ENCODE measurements at places on chromosomes 3 and 15.

DNA sequence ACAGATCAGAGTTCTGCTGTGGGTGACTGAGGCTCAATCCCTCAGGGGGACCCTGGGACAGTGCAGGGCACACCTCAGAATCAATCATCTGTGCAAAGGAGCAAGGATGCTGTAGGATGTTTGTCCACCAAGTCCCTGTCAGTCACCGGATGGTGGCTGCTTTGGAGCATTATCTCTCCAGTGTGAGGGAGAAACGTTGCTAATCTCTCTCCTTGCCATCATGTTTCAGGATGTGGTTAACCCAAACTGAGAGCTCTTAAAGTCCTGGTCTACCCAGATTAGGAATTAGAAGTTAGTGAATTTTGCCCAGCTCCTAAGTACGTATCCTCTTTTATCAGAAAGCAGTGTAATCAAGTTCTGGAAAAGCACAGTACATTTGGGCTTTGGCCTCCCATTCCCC lies 26.2 kb upstream of the LRRC3B start:
- no peak for DNase-seq

DNA sequence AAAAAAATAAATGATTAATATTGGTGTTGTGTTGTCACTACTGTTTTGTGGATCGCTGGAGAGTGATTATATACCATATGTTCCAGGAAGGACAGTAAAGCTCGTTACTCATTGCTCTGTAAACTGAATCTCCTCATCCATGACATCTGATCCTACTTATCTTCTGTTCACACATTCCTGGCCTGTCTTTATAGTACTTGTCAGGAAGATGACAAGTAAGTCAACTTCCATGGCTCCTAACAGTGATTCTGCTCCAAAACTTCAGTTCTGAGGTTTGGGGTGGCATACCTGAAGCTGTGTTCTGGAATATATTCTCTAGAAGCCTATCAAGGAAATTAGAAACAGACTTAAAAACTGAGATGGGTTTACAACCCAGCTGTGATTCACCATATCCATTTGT lies 288.9 kb downstream of the ZBBX start:
- DNase-seq, result peak; percentile 96

DNA sequence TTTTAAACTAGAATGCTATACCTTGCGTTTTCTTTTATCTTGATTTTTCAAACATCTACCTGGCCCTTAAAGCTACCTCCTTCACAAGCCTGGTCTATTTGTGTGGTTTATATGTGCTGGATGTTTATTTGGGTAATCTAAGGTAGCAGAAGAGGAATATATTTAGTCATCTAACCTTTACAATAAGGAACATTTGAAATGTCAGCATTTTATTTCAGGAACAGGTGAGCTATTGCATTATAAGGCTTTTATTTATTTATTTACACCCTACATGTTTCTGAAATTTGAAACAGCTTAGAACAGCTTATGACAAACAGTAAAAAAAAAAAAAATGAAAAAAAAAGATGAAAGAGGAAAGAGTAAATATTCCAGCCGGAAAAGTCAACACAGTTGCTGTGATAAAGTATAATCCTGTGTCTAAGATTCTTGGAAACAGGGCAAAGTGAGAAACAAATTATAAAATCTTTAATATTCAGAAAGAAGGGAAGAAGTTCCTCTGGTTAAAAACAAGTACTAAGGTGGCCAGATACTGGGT lies 19.5 kb downstream of the HHLA2 start:
- DNase-seq, result no peak

DNA sequence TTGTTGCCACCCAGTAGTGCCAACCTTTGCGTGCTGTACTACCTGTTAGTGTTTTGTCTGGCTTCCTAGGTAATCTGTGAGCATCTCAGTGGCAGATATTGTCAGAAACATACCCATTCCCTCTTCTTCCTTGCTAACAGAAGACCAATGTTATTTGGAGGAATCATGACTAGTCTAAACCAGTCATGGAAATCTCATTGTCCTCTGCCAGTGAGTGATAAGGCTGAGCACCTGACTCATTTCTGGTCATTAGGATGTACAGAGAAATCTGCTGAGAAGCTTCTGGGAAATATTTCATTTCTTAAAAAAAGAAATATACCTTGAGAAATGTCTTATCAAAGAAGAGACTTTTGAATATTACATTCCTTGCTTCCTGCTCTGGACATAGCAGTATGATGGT lies 70.1 kb upstream of the CDV3 start:
- no peak for DNase-seq

- DNase-seq, result no peak
These were observed 242.6 kb upstream of the TPRG1 start for GRCh38 chr3:188929137-188929536.

- DNase-seq, result no peak
These were observed 19.6 kb downstream of the HEMK1 start for GRCh38 chr3:50588759-50589433.

- no peak for DNase-seq
These were observed 15.9 kb upstream of the TMEM42 start for GRCh38 chr3:44845528-44846520.

- no peak for DNase-seq
These were observed 450.7 kb downstream of the NSUN3 start for GRCh38 chr3:94513600-94513999.

GRCh38 chr3:138948371-138949001 lies 1.5 kb downstream of the FOXL2NB start:
- DNase-seq, result no peak

- no peak for DNase-seq
These were observed 240.2 kb upstream of the TPRG1 start for GRCh38 chr3:188931531-188931930.

Data from NCI-H82 (cell line).